Muscle of arm (tissue), 14 donors: ENCODE measurements at places on chromosomes 3 and 15.

GRCh38 chr3:132781922-132782321 is 59.7 kb upstream of the NPHP3 start:
- no peak for DNase-seq

- no peak for DNase-seq
Measured at GRCh38 chr15:58453931-58454793, 22.4 kb downstream of the LIPC start.

GRCh38 chr15:43872416-43873020 is 45.7 kb downstream of the WDR76 start:
- peak; percentile 63 for DNase-seq

- no peak for DNase-seq
Measured at GRCh38 chr3:108076564-108076963, 14.3 kb downstream of the CD47 start.

DNA sequence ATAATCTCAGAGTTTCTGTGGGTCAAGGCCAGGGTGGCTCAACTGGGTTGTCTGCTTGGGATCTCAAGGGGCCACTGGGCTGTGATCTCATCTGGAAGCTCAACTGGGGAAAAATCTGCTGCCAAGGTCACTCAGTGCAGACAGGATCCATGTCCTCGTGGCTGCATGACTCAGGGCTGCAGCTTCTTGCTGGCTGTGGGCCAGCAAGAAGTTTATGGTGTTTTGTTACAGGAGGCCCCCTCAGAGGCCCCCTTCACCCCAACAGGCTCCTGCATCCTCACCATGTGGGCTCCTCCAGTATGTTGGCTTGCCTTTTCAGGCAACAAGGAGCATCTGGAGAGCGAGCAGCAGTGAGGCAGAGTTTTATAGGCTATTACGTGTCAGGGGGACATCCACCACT is 14.6 kb downstream of the OCA2 start:
- DNase-seq = no peak

GRCh38 chr3:51371943-51372557 is 13.0 kb upstream of the MANF start:
- DNase-seq = peak; percentile 48

GRCh38 chr15:25892126-25892525 is 29.0 kb upstream of the ATP10A start:
- DNase-seq = no peak

GRCh38 chr3:150240891-150241290 is 167.2 kb upstream of the TSC22D2 start:
- DNase-seq = no peak

- no peak for DNase-seq
Measured at GRCh38 chr15:44308415-44308814, 19.9 kb downstream of the GOLM2 start.

DNA sequence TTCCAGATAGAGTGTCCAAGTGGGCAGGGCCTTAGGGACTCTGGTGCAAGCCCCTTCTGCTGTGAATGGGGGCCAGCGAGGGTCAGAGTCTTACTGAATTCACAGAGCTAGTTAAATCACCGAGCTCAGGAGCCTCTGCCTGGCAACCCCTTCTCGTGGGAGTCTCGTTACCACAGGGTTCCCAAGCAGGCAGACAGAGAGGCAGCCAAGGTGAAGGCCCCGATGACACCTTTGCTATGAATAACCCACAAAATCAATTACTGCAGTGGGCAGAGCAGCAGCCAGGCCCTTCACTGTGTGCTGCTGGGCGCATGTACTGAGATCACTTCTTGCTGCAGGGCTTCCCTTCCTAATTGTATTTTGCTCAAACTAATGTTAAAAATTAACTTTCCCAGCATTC is 56.9 kb downstream of the SPSB4 start:
- no peak for DNase-seq

GRCh38 chr3:175255698-175256097 is 396.6 kb downstream of the NAALADL2 start:
- peak; percentile 57 for DNase-seq

DNA sequence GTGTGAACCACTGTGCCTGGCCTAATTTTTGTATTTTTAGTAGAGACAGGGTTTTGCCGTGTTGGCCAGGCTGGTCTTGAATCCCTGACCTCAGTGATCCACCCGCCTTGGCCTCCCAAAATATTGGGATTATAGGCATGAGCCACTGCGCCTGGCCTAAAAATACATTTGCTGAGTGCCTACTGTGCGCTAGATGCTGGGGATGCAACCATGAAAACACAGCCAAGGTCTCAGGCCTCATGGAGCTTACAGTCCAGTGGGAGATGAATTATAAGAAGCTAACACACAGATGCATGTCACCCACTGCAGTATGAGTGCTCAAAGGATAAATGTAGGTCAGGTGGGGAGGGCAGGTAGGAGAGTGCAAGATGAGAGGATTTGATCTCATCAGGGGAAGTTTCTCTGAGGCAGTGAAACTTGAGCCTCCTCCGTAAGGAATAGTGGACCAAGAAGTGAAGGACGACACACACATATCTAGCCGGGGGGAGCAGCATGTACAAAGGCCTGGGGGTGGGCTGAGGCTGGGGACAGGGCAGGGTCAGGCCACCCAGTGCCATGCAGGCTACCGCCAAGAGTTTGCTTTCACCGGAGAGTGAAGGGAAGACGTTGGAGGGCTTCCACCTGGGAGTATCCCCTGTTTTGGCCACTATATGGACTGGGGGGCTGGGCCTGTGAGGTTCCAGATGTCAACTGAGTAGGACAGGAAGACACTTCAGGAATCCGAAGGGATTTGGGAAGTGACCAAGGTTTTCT is 24.3 kb downstream of the IRAK2 start:
- no peak for DNase-seq
